Left lung (tissue), 14 donors: ENCODE measurements at places on chromosomes 6 and 20. TPM values are rescaled to one million over a fixed set of nuclear protein-coding genes. Genes with fewer than 3 reads are reported as not detected.

SLC35F1 gene
- 3.5 TPM for polyA plus RNA-seq

ORC3 gene
- polyA plus RNA-seq: 42.7 TPM

HLA-DQA2 gene
- polyA plus RNA-seq: 2.2 TPM

ENPP4 gene
- 11.5 TPM for polyA plus RNA-seq

AIG1 gene
- 39.7 TPM for polyA plus RNA-seq

COL12A1 gene
- polyA plus RNA-seq: 44.2 TPM

DEFB132 gene
- not detected for polyA plus RNA-seq

CBLN4 gene
- 0.33 TPM for polyA plus RNA-seq

KCNQ5 gene
- 4.5 TPM for polyA plus RNA-seq

PREP gene
- 36.9 TPM for polyA plus RNA-seq

SERINC3 gene
- 72.8 TPM for polyA plus RNA-seq

FOXA2 gene
- polyA plus RNA-seq: 39.0 TPM

OR2B6 gene
- polyA plus RNA-seq: 0.30 TPM

TNFRSF21 gene
- 18.9 TPM for polyA plus RNA-seq

METTL24 gene
- 3.5 TPM for polyA plus RNA-seq

OPRL1 gene
- 2.4 TPM for polyA plus RNA-seq

TUBB2B gene
- polyA plus RNA-seq: 9.9 TPM

FKBP1A gene
- 507 TPM for polyA plus RNA-seq

DLL1 gene
- 12.5 TPM for polyA plus RNA-seq

KIF25 gene
- 13.0 TPM for polyA plus RNA-seq

TFEB gene
- 10.1 TPM for polyA plus RNA-seq

TTBK1 gene
- 0.71 TPM for polyA plus RNA-seq

RPS18 gene
- 4,160 TPM for polyA plus RNA-seq

ZNF334 gene
- polyA plus RNA-seq: 40.6 TPM

LGSN gene
- polyA plus RNA-seq: 0.81 TPM

PLG gene
- polyA plus RNA-seq: 8.9 TPM

TFAP2B gene
- 0.10 TPM for polyA plus RNA-seq

LY6G6D gene
- polyA plus RNA-seq: not detected

GPLD1 gene
- polyA plus RNA-seq: 2.3 TPM

GCM1 gene
- polyA plus RNA-seq: not detected

BIRC7 gene
- polyA plus RNA-seq: not detected

PDE10A gene
- polyA plus RNA-seq: 7.0 TPM

FLRT3 gene
- 19.2 TPM for polyA plus RNA-seq

MEP1A gene
- not detected for polyA plus RNA-seq

CST5 gene
- polyA plus RNA-seq: 0.21 TPM

PHACTR3 gene
- 6.5 TPM for polyA plus RNA-seq

LST1 gene
- polyA plus RNA-seq: 7.6 TPM

PCK1 gene
- 0.32 TPM for polyA plus RNA-seq

ELOVL2 gene
- polyA plus RNA-seq: 4.0 TPM

TCP11 gene
- polyA plus RNA-seq: 0.63 TPM

B3GAT2 gene
- 2.9 TPM for polyA plus RNA-seq

BTN1A1 gene
- 0.20 TPM for polyA plus RNA-seq

RSPO4 gene
- 2.6 TPM for polyA plus RNA-seq

HRH3 gene
- polyA plus RNA-seq: not detected

SIM1 gene
- 0.08 TPM for polyA plus RNA-seq
